ENCODE measurements at places on chromosomes 5 and 9.

DNA sequence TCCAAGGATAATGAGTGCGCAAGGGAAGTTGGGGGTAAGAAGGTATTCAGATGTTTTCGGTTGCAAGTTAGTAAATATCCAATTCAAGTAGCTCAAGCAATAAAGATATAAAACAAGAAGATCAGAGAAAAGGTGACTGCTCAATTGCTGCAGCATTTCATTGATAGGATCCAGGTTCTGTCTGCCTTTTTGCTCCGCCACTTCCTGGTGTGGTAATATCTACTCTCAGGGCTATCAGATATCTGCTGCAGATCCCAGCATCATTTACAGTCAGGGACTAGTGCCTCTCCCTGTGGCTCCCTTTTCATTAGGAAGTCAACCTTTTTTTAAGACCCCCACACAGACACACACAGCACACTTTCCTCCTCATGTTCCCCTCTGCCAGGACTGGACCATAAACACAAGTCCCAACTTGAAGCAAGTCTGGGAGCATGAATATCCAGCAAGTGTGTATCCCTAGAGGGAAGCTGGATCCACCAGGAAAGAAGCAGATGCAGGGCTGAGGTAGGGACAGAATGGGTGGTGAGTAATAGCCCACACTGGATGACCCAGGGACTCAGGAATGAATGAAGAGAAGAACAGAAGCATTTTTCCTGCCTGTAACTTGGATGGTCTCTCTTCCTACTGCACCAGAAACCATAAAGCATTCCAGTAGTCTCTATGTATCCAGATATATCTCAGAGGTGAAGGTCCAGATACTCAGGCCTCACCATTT, 53.7 kb downstream of the ZNF622 start:
- DNase-seq = no peak

GRCh38 chr5:133051542-133052316, at the start of gene HSPA4:
Gene HSPA4 (plus strand): TSS chr5:133052013. CDS start chr5:133052251, 238 bp downstream.
- peak; percentile 94 for DNase-seq

DNA sequence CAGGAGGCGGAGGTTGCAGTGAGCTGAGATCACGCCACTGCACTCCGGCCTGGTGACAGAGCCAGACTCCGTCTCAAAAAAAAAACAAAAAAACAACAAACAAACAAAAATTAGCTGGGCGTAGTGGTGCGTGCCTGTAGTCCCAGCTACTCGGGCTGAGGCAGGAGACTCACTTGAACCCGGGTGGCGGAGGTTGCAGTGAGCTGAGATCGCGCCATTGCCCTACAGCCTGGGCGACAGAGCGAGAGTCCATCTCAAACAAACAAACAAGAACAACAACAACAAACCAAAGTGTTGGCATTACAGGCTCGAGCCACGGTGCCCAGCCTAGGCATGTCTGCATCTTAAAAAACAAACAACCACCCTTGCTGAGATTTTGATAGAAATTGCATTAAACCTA, 12.2 kb downstream of the RNF44 start:
- DNase-seq = no peak

DNA sequence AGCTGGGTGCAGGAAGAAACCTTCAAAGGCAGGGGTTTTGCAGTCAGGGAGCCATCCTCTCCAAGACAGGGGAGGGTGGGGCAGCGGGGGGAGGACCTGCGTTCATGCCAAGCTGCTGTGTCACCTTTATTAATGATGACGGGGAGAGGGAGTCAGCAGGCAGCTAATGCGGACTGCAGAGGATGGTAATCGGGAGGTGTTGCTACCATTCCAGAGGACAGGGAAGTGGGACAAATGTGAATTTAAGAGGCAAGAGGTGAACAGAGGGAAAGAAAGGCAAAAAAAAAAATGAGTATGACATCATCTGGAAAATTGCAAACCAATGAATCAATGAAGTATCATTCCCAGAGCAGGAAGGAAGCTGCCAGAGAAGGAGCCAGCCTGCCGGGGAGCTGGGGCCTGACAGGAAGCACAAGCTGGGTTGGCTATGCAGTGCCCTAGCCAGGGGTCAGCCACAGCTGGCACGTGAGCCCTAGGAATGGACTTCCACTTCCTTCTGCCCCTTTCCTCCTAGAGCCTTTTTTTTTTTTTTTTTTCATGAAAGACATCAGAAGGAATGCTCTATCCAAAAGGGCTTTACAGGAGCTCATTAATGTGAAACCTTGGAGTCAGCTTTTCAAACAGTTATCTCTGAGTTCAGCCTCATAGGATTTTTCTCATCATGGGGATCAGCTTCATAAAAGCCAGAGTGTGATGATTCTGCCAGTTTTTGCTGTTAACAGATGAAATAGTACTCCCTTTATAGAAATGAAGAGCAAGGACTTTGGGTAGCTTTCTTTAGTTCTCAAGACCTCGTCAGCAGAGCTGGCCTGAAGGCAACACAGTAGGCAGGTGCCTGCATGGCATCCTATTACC, 9.2 kb downstream of the INSYN2B start:
- no peak for DNase-seq

DNA sequence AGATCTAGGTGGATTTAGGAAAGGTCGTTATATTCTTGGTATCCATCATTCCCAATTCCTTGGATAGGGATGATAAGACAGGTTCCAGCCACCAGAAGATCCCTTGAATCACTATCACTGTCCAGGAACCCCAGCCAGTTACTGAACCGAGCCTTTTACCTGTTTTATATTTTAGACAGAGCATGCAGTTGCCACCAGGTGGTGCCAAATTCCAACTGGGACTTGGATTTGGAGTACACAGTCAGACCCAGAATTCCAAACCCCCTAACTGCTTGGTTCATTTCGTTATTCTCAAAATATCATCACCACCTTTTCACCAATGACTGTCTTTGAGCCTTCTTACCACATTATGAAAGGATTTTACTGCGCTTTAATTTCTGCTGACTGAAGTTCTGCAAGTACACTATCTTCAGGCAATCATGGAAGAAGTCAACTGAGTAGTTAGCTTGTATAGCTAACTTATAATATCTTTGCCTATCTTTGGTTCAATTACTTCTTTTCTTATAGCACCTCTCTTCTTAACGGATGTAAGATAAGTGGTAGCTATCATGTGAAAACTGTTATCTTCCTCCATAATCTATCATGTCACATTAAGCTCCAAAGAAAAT, 191.8 kb downstream of the PRR16 start:
- no peak for DNase-seq

DNA sequence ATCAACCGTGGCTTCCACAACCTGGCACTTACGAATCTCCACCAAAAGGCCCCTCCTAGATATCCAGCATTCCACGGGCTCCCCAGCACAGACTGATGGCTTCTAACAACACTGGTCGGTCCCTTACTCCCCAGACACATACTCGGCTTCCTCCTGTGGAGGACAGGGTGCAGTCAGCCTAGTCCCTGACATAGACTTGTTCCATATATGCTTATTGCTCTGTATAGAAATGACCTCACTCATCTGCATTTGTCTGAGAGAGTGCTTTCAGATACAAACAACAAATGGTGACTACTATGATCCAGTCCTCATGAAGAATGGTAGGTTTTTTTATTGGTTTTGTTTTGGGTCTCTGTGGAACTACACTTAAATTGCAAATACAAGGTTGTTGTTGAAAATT, 72.4 kb downstream of the TMEM215 start:
- DNase-seq = no peak

- DNase-seq = no peak
Measured at GRCh38 chr9:78144663-78145377, 91.1 kb upstream of the CEP78 start.

DNA sequence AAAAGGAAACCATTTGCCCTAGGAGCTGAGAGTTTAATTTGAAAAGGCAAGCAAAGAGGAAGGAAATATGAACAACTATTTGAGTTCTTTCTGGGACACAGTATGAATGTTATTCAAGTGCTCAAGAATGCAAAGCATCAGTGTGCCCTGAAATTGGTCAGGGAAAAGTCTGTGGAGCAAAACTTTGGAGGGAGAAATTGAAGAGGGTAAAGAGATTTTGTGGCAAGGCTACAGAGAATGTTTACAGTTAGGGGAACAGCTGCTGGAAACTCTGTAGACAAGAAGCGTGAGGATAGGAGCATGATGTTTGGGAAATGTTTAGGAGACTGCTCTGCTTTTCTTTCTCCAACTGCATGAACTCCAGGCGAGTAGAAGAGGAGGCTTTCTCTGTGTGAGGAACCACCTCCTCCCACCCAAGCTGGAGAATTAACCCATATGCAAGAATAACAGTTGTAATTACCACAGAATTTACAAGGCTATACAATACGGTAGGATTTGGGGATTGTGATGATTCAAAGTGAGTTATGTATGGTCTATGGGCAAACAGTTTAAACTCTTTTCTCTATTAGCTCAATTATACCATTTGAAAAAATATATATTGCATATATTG, 75.4 kb upstream of the IL7R start:
- DNase-seq = no peak

GRCh38 chr5:35477911-35478310, 139.8 kb upstream of the SPEF2 start:
- DNase-seq = no peak

- DNase-seq = no peak
Measured at GRCh38 chr5:154221371-154221896, 30.9 kb downstream of the GALNT10 start.

- DNase-seq = no peak
Measured at GRCh38 chr5:148639081-148639480, 15.2 kb downstream of the HTR4 start.

DNA sequence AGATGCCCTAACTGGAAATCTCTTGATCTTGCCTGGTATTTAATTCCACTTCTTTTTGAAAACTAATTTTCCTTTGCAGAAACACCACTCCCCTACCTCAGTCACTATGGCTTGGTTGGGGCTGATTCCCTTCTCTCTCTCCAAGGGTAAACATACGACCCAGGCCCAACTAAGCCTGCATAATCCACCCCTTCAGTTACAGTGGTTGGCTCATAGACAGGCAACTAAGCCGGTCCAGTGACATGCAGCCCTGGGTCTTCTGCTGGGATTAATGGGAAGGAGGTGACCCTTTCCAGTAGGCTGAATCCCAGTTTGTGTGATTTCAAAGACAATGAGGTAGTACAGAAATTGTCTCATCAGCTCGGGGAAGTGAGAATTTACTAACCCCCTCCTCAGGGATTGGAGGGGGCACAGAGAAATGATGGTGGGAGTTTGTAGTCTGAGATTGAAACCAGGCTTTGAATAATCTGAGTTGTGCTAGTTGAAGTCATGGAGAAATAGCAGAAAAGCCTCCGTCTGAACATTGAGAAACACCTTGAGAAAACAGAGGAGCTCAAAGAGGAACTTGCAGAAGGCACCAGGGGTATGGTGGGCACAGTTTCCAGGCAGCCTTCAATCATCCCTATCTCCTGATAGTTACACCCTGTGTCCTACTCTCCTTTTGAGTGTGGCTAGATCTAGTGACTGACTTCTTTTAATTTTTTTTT, 148.9 kb downstream of the GCNT1 start:
- DNase-seq = no peak

- DNase-seq = no peak
Measured at GRCh38 chr5:92917044-92917443, 664.0 kb downstream of the NR2F1-AS1 start.

DNA sequence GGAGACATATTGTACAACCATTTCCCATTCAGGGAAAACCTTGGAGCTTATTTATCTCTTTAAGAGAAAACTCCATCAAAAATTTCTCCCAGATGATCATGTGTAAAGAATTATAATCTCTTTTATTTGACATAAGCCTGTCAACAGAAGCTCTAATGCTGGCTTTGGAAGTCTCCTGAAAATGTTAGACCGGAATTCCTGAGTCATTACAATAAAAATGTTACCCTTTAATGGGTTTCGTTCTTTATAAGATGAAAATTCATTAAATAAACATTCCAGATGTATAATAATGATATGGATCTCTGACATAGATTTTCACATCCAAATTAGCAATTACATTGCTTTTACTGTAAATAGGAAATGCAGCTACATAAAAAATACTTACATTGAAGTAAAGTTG, 1036.4 kb downstream of the EFNA5 start:
- no peak for DNase-seq

GRCh38 chr9:98225015-98225442, 30.4 kb downstream of the TBC1D2 start:
- no peak for DNase-seq

DNA sequence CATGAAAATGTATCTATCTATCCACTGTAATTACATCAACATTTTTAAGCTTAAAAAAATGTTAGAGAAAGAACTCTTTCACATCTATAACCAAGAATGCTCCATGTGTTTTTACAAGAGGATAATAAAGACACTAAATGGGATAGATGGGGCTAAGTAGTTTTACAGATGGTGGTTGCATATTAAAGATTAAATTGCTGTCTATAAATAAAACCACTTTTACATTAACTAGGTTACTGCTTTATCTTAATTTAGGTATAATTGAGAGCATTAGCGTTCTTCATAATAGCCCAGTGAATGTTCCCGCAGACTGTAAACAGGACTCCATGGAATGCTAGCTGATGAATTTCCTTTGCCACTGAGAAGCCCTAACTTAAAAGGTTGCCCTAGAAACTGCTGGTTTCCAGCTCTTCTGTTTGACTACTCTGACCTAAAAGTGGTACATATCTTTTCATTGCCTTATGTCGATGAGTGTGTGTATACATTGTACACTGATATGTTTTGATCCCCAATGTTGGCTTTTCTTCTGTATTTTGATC, 117.9 kb downstream of the SGCD start:
- no peak for DNase-seq

DNA sequence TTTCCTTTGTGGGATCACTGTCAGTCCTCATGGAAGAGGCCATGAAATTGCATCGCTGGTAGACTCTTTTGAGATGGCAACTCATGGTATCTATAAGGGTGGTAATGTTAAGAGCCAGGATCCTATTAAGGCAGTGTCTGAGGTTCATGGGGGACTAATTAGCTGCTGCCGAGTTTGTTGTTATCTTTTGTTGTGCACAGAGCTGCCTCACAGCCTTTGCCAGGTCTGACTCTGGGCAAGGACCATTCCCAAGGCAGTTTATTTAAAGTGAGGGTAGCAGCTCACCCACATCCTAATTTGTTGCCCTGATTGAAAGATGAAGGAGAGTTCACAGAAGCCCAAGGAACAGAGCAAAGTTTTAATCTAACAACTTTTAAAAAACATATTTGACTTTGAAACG, 7.9 kb downstream of the SMARCA2 start:
- DNase-seq = no peak

GRCh38 chr5:152405145-152405544, at the start of gene NMUR2:
Gene NMUR2 (minus strand): TSS chr5:152405279. CDS start chr5:152405113, 166 bp downstream.
- DNase-seq = no peak

DNA sequence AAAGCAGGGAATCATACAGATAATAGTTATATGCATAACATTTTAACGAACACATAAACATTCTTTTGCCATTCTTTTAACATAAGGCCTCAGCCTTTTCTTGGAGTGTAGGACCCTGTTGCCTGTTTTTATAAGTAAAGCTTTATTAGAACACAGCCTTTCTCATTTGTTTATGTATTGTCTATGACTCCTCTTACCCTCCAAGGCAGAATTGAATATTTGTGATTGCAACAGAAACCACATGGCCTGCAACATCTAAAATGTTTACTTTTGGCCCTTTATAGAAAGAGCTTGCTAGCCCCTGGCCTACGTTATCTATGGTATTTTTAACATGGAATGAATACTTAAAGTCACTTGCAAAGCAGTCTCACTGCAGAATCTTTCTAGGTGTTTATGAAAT, 2.6 kb downstream of the SLC31A1 start:
- DNase-seq = no peak
